Esophagus squamous epithelium (tissue), 5 donors: ENCODE measurements at places on chromosomes 1 and 21.
A peak's percentile ranks its signal among the peaks of the same experiment; 100 is the strongest.

- no peak for DNase-seq
Measured at GRCh38 chr1:234751678-234752077, 141.7 kb upstream of the IRF2BP2 start.

- no peak for DNase-seq
Measured at GRCh38 chr1:152188673-152189591, 29.9 kb upstream of the RPTN start.

DNA sequence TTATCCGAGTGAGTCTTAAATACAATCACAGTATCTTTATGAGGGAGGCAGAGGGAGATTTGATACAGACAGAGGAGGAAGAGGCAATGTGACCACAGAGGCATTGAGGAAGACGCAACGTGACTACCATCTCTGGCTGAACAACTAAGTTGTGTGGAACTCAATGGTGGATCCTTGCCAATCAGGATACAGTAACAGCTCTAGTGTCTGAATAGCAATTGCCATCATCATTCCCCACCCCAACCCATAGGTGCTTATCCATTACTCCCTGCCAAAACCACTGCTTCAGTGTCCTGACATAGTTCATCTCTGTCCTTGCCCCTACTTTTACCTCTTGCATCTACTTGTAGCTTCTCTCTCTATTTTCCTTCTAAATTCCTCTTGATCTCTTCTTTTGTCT lies 20.5 kb upstream of the RHBDL2 start:
- DNase-seq = no peak

DNA sequence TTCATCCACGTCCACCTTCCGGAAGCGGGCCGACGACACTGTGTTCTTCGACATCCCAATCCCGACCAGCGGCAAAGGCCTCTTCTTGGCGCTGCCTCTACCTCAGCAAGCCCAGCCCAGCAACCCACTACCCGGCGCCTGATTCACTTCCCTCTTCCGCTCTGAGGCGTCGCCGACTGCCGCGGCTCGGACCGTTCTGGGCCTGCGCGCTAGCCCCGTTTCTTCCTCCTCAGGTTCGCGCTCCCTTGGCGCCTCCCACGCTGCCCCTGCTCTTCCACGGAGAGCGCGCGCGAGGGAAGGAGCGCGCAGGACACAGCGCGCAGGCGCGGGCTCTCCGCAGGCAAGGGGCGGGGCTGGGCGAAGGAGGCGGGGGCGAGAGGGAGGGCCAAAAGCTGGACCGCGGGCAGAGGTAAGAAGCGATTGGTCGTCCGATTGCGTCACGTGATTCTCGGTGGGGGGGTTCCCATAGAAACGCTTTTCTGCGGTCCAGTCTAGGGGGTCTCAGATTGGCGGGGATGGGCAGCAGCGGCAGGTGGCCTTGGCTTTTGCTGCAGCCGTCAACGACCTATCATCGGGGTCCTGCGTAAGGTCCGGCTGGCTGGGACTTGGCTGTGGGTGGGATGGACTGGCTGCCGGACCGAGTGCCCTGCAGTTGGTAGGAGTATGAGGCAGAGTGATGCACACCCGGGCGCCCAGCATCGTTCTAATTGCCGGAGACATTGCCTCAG lies at the start of gene ARPC5:
ARPC5 (minus strand) TSS at position 178 of the 728 bp plus-strand sequence; CDS start at position 54, 124 bp downstream.
- DNase-seq = peak; percentile 78

DNA sequence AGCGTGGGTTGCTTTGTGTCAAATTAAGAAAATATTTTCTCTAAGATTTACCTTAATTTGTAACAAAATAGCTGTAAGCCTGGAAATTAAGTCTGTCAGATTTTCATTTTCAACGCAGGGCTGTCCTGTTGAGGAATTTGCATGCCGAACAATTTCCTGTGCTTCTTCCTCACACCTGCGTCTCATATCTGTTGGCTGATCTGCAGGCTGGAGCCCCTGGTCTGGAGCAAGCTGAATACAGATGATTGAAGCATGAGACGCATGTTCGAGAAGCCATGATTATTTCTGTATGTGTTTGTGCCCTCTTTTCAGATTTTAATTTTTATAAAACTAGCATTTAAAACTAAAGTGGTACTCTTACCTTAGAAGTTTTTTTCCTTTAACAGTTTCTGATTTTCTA lies 9.8 kb downstream of the MIXL1 start:
- no peak for DNase-seq

DNA sequence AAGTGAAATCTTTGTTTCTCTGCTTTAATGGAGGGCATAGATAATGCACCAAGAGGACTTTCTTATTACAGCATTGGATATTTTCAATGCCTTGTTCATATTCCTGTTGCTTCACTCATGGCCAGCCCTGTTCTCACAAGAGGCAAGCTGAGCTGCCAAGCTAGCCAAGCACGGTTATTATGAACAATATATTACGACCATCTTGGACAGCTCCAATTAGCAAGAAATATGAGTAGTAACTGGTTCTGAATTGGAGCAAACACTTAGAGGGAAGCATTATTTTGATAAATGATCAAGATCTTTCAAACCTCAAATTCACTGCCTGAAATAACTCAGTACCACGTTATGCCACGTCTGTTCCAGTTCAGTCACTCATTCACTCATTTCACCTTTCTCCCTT lies 159.8 kb downstream of the SETD4 start:
- DNase-seq = no peak

DNA sequence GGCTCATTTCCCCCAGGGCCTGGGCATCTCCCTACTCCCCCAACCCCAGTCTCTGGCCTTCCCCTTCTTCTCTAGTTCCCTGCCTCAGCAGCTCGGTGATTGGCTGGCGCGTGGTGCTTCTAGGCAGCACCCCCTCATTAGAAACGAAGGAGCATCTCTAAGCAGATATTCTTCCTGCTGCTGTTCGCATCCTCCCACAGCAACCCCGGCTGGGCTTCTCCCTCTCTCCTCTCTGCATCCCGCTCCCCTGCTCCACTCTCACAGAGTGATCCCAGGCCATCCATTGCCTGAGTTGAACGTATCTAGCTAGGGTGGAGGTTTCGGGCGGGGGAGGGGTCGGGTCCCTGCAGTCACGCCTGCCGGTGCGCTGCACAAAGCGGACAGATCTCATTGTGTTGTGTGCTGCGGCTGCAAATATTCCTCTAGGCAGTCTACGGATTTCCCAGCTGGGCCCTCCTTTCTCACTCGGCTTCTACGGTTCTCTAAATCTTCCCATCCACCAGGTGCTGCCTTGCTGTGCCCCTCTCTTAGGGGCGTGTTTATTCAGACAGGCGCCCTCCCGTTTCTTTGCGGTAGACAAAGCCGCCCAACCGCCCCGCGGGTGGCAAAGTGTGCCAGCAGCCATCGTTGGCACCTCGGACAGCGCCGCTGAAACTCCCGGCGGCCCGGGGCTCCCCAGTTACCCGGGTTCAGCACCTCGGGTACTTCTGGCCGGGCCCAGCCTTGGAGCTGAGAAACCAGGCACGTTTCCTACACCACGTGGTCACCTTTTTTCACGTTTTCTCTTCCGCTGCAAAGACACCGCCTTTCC lies 2.2 kb downstream of the CACNA1E start:
- no peak for DNase-seq

- no peak for DNase-seq
Measured at GRCh38 chr1:171623651-171624331, 1.7 kb downstream of the MYOCOS start.

DNA sequence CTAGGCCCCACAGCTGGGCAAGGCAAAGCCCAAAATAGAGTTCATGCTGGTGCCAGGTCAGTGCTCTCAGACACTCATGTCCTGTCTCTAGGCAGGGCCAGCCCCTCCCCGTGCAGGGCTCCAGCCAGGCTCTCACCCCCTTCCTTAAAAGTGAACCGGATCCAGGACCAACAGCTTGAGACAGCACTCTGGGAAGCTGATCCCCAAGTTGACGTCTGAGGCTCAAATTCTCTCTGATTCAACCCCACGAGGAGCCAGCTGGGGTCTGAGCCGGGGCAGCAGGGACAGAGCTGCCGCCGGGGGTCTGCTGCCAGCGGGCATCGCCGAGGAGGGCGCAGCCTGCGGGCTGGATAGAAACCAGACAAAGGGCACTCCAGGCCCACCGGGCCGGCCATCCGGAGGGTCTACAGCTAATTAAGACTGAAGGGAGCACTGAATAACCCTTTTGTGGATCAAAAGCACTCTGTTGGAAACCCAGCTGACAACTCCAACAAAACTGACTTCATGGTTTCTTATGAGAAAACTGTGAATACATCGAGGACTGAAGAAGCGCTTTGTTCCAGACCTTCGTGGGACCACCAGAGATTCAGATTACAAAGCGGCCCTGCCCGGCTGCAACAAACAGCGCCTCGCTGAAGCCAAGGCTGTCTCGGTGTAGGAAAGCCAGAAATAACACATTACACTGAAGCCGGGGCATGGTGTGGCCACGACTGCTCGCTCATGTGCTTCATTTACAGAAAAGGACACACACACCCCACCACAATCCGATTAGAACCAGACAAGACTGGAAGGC lies 95.8 kb downstream of the PSMG1 start:
- no peak for DNase-seq

GRCh38 chr1:1304331-1305299 lies 3.1 kb downstream of the ACAP3 start:
- DNase-seq = no peak

- no peak for DNase-seq
Measured at GRCh38 chr1:201310986-201311355, 27.7 kb downstream of the PKP1 start.

DNA sequence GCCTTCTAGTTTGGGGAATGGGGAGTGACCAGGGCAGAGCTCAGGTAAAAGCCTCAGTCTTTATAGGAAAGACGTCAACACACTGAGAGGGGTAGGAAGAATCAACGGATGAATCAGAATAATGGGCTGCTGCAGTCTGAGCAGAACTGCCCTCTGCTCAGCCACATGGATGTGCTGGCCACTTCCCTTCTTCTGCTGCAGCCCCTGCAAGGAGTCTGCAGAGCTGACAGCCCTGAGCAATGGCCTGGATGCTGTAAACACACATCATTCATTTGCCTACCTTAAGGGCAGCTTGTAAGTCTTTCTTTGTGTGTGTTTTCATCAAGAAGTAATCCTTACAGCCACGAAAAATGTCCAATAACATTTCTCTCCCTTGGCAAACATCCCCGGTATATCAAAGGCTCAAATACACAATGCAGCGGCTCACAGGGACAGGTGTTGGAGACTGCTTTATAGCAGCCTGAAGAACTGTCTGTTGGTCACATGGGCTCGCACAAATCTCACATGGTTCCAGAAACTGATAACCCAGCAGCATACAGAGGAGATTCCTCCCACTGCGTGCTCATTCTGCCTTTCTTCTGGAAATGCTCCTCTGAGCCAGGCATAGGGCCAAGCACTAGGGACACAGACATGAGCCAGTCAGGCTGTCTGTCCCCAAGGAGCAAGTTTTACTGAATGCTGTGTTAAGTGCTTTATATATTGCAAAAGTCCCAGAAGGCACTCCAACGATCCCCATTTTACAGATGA lies 110.1 kb downstream of the HMGB4 start:
- DNase-seq = no peak
